WTC11 (cell line): ENCODE measurements at places on chromosomes 6 and 20.

GRCh38 chr6:34182751-34183531, 37.1 kb upstream of the GRM4 start:
- DNase-seq = no peak

- no peak for DNase-seq
Observed at GRCh38 chr6:168784426-168784825, 343.4 kb downstream of the SMOC2 start.

DNA sequence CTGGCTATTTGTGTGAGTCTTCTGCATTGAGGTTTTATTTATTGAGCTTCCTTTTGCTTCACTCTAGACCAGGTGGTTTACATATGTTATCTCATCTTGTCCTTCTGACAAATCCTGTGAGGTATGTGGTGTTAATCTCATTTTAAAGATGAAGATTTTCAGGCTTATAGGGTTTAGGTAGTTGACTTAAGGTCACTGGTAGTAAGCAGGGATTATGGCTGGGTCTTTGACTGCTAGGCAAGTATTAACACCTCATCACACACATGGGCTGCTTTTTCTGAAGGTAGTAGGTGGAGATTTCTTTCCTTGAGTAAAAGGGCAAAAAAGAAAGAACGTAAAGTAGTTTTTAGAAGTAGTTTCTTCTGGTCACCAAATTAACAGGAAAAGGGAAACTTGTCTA, 72.6 kb downstream of the CDKAL1 start:
- no peak for DNase-seq

GRCh38 chr20:22535483-22535882, 48.9 kb downstream of the FOXA2 start:
- no peak for DNase-seq

GRCh38 chr6:11536795-11537194, 754 bp upstream of the TMEM170B start:
- peak; percentile 44 for DNase-seq
